ENCODE measurements at places on chromosomes 1 and 21.

DNA sequence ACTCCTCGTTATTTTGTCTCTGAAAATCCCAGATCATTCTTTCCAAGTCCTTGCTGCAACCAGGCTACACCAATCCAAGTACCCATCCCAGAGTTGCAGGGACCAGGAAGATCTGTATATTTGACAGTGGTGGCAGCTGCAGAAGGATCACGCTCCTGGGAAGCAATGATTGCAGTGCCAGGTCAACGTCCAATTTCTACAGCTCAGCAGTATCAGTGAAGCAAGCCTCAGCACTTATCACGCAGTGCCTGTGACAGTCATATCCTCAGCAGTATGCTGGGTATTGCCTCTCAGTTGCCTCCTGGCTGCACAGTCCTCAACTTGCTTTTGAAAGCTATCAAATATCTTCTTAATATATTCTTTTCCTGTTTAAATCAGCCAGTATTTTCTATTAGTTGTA lies 66.7 kb downstream of the BARHL2 start:
- DNase-seq: no peak

DNA sequence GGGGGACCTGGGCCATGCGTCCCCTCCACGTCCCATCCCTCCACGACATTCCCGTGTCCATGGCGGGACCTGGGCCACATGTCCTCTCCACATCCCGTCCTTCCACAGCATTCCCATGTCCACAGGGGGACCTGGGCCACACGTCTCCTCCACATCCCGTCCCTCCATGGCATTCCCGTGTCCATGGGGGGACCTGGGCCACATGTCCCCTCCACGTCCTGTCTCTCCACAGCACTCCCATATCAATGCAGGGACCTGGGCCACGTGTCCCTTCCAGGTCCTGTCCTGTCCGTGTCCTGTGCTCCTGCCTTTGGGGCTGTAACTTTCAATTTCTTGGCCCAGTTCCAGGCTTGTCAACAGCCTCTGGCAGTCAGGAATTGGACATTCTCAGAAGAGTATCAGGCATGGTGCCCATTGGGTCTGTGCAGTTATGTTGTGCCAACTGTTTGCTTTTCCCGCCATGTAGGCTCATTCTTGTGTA lies 47.1 kb downstream of the WNT9A start:
- DNase-seq: no peak

- no peak for DNase-seq
Measured at GRCh38 chr1:87983841-87984240, 655.2 kb downstream of the LMO4 start.

DNA sequence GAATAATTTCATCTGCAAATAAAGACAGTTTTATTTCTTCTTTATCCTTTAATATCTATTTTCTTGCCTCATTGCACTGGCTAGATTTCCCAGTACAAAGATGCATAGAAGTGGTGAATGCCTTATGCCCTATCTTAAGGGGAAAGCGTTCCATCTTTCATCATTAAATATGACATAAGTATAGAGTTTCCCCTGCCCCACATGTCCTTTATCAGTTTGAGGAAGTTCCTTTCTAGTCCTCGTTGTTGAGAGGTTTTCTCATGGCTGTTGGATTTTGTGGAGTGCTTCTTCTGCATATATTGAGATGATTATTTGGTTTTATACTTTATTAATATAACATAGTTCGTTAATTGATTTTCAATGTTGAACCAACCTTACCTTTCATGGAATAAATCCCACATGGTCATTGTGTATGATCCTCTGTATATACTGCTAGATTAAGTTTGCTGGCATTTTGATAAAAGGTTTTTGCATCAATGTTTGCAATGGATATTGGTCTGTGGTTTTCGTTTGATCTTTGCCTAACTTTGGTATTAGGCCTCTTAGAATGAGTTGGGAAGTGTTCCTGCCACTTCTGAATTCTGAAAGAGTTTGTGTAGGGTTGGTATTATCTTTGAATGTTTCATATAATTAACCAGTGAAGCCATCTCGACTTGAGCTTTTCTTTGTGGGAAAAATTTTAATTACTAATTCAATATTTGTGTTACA lies 15.6 kb downstream of the PRKACB start:
- no peak for DNase-seq

GRCh38 chr1:154406572-154406879 lies 1.4 kb downstream of the IL6R start:
- DNase-seq: no peak

- no peak for DNase-seq
Measured at GRCh38 chr1:162885265-162885664, 24.3 kb upstream of the CCDC190 start.

GRCh38 chr1:65214340-65215027 lies 66.5 kb downstream of the AK4 start:
- DNase-seq: no peak

GRCh38 chr1:30864681-30865080 lies 43.9 kb downstream of the SDC3 start:
- DNase-seq: no peak

DNA sequence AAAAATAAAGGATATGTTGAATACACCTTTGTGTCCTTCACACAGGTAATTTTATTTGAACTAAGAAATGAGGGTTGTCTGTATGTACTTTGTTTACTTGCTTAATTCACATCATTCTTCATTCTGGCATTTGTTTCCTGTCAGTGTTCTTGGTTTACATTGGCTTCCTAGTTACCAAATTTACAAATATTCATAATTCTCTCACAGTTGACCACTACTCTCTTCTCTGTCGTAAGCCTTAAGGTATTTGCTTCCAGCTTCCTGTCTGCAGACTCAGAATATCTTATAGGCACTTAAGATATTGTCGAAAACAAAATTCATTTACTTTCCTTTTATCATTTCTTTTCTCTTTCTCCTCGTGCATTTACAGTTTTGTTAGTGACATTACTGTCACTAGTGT lies 15.9 kb downstream of the RNPC3 start:
- no peak for DNase-seq

- DNase-seq: no peak
Measured at GRCh38 chr1:151892190-151892589, 17.1 kb downstream of the THEM4 start.

GRCh38 chr1:223323491-223324484 lies 40.2 kb downstream of the SUSD4 start:
- no peak for DNase-seq

GRCh38 chr1:186443638-186444037 lies 17.3 kb downstream of the PDC start:
- no peak for DNase-seq

- no peak for DNase-seq
Measured at GRCh38 chr1:86104606-86105532, 51.7 kb downstream of the COL24A1 start.

GRCh38 chr1:8698937-8699447 lies 118.4 kb downstream of the RERE start:
- no peak for DNase-seq

DNA sequence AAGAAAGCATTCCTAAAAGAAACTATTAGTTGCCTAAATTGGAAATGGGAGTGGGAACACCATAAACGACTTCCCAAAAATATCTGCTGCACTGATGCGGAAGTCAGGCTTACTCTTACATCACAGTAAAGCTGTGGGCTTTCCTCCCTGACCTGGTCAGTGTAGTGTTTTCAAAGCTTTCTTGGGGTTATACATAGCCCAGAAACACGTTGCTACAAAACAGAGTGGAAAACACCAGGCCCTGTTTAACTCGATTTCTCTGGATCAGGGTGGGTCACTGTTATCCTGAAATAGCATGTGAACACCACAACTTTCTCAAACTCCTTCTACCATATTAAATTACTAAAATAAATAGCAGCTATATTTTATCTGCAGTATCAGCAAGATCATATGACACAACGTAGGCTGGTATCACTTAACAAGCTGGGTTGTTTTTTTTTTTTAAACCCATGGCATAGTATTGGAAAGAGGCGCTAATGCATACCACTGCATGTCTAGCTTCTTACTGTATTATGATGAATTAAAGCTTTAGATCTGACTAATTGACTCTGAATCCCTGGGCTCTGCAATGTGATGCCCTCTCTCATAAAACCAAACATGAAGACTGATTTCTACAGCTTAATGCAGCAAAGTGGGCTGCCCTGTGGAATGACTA lies 184.6 kb downstream of the TGFB2 start:
- DNase-seq: no peak

DNA sequence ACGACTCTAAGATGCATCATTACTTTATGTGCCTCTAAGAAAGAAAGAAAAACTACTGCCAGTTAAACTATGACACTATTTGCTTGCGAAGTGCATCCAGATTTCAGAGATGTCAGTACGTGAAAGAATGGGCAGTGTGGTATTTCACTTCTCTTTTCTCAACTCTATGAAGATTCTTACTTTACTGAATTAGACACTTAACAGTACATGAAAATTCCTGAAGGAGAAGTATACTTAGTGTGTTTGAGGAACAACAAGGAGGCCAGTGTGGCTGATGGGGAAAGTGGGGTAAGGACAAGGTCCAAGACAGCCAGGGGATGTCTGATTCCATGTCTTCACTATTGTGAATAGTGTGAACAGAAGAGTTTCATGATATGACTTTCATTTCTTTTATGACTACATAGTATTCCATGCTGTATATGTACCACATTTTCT lies 53.9 kb upstream of the HSD17B7 start:
- no peak for DNase-seq

DNA sequence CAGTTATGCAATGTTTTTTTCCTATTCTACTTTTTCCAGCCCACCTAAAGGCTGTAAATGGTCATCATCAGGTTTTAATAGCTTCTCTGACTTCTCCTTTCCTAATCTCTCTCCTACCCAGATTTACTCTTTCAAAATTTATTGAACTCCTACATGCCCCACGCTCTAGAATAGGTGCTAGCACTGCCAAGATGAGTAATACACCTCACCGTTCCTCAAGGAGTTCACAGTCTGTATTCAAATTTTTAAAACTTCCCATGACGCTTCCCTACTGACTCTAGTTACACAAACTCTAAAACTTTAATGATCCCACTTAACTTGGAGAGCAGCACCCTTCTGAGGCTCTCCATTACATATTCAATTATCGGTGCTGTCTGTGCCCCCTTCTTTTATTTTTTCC lies 51.6 kb downstream of the ALG14 start:
- DNase-seq: no peak

DNA sequence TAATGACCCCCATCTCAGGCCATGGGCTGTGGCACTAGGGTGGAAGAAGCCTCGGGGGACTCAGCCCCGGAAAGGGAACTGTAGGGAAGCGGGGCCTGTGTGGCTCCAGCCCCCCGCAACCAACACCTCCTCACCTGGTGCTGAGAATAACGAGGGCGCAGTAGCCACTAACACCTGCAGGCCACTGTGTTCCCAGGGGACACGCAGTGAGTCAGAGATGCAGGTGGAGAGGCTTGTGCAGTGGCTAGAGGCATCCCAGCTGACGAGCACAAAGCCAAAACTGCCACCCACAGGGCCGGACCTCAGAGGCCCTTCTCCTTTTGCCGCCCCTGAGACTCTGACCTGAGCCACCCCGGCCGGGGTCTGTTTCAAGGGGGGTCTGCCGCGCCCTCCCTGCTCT lies 33.5 kb upstream of the CCDC27 start:
- DNase-seq: no peak

DNA sequence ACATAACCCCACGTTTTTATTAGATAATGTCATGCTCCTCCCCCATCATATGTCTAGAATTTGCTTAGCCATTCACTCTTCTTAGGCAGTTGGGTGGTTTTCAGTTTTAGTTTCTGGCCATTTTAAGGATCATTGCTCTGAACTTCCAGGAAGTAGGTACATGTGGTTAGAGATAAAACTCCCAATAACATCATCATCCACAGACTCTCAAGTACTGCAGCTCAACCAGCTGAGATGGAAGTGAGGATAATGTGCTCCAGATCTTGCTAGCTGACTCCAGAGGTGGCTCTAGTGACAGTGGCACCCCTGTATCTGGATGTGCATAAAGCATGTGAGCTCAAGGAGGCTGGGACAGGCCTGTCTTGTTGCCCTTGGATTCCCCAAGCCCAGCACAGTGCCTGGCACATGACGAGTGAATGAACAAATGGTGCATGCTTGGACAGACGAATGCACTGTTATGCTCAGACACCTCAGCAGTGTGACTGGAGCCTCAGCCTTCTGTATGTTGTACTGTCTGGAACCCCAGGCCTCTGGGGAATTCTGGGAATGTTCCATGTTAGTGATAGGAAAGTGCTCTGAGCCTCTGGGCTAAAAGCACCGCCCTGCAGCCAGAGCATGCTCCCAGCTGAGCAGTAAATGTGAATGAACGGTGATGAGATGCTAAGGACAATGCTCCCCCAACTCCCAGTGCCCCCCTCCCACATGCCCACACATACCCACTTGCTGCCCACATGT lies 16.4 kb upstream of the KCNN3 start:
- no peak for DNase-seq

- DNase-seq: no peak
Measured at GRCh38 chr1:89850844-89851415, 30.1 kb downstream of the LRRC8D start.

DNA sequence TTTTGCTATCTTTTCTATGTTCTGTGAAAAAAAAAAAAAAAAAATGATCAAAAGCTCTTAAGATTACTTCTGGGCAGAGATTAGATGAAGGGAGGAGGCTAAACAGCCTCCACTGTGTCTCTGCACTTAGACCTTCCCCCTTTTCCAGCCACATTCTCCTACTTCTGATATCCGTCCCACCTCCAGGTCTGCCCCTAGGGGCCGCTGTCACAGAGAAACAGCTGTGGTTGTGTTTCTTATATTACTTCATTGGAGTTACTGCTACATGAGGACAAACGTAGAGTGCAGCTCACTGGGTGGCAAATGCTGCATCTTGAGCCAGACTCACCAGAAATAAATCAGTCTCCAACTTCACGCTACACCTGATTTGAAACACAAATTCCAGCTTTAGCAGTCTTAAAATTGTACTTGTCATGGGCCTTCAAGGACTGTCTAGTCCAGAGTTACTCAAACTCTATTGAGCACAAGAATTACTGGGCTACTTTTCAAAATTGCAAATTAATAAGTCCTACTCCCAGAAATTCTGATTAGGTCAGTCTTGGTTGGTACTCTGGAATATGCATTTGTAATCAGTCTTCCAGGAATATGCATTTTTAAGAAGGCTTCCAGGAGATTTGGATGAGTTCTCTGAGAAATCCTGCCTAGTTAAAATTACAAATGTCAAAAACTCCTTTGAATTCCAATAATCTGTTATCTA lies 125.2 kb upstream of the PTBP2 start:
- DNase-seq: no peak

DNA sequence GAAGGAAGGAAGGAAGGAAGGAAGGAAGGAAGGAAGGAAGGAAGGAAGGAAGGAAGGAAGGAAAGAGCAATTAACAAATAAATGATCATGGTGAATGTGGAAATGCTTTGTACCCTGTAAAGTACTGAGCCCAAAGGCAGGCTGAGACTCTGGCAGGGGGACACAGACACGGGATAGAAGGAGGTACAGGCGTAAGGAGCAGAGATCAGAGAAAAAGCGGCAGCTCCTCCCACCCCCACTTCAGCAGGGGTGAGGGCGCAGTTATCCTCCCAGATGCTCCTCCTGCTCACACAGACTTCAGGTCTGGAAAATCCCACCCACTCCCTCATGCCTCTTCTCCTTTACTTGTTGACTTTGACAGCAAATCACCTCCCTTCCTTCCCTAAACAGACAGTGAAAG lies 464.5 kb downstream of the MATN1 start:
- no peak for DNase-seq

DNA sequence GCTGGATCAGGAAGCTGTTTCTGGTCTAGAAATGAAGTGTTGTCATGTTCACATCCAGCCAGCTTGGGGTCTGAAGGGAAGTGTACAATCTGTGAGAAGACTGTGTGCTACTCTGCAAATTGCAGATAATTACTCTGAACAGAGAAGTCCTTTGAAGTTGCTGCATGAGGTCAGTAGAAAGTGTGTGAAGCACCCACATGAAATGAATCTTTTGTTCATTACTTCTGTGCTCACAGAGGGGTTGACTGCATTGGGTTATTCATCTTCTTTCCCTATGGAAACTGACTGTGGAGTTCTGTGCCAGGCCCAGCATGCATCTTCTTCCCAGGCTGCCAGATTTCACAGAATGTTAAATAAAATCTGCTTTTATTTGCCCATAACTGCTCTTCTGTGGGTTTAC lies 47.1 kb downstream of the CTH start:
- DNase-seq: no peak

All from non-pigmented ciliary epithelial cell (primary cell).